C1 segment of cervical spinal cord (tissue), 14 donors: ENCODE measurements at places on chromosomes 3 and 15.

- no peak for DNase-seq
Measured at GRCh38 chr3:89803711-89804110, 696.3 kb downstream of the EPHA3 start.

- no peak for DNase-seq
Measured at GRCh38 chr3:111863942-111864694, 5.1 kb downstream of the PHLDB2 start.

DNA sequence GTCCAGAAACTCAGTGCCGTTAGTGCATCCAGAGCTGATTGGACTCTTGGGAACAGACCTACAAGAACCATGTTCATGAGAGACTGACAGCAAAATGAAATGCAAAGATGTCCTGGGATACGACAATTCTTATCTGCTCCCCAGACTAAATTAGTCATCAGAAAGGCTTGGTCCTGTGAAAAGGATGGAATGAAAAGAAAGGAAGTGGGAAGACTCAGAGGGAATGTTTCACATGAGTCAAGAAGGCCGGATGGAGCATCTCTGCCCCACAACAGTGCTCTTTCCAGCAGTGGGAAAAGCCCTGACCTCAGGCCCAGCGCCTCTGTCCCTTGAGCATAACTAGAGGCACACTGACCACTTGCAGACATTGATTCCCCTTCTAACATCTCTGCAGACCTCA, 39.3 kb upstream of the UACA start:
- DNase-seq = no peak

DNA sequence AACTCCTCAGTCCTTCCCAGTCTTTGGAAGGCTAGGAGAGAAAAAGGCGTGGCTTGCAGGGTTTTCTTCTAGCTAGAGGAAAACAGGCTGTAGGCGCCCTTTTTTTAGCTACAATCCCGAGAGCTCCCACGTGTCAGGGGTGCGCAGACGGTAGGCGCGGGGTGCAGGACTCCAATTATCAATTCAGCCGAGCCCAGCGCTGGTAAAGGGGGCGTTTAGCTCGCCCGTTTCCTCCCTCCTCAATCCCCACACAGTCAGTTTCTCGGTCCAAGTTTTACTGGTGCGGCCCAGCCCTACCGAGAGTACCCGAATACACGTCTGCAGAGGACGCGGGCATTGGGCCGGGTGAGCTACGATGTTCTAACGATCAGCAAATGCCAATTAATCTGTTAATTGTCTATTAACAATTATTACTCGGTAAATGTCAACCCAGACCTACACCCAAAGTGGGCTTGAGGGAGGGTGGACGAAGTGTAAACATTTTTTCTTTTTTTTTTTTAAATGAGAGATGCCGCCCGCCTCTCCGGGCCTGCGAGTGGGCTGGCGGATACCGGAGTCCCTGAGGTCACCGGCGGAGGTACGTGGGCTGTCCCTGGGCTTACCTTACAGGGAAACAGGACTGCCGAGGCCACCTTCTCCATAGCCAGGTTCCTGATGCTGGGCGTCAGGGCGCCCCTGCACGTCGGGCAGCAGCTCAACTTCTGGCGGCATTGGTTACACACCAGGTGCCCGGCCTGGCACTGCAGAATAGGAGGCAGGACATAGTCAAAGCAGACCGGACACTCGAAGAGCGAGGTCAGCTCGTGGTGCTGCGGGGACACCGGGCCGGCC, 923 bp downstream of the SIAH2 start:
- DNase-seq = peak; percentile 64

DNA sequence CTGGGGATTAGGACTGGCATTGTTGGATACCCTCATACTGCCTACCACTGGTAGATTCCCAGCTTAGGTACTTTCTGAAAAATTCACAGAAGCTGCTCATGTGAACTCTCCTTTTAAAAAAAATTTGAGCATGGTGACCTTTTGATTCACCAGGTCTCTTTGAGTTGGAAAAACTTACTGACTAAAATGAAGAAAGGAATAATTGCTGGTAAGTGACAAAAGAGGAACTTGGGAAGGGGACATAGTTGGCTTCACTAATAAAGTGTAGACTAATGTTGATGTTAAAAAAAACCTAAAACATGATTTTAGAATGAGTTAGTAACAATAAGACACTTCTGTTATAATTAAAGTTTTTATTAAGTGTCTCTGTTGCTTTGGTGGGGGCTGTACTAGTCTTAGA, 8.6 kb downstream of the VPS8 start:
- DNase-seq = no peak

DNA sequence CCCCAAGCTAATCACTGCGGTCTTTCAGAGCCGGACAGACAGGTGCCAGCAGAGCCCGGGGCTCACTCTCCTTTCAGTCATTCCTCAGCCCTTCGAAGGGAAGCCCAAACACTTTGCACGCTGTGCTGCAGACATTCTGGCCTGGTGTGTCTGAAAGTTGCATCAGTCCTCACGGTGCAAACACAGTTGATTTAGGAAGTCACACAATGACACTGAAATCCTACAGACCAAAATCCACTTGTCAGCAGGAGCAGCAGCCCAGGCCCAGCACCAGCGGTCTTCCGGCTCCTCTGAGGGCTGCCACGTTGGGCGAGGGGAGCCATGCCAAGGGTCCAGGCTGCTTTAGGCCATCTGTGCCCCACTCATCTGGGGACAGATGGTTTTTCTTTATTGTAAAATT, 61.6 kb downstream of the RGMA start:
- no peak for DNase-seq

GRCh38 chr3:188158731-188159310, 4.9 kb downstream of the LPP start:
- no peak for DNase-seq

DNA sequence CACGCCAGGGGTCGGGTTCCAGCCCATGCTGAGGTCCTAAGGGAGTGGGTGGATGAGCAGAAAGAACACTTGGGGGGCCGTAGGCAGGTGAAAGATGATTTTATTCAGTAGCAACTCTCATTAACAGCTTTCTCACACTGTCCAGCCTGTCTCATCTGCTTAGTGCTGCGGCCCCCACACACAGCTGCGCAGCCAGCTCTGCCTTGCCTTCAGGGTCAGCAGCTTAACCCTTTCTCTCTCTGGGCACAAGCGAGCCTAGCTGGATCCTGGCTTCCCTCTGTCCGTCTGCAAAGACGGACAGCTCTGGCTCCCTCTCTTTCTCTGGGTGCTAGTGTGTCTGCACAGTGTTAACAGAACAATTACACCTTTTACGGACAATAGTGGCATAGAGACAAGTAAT, 21.3 kb downstream of the NPAP1 start:
- DNase-seq = no peak

GRCh38 chr3:54344601-54345231, 222.4 kb downstream of the CACNA2D3 start:
- DNase-seq = no peak

GRCh38 chr3:2643606-2644005, 466.6 kb downstream of the IL5RA start:
- no peak for DNase-seq

DNA sequence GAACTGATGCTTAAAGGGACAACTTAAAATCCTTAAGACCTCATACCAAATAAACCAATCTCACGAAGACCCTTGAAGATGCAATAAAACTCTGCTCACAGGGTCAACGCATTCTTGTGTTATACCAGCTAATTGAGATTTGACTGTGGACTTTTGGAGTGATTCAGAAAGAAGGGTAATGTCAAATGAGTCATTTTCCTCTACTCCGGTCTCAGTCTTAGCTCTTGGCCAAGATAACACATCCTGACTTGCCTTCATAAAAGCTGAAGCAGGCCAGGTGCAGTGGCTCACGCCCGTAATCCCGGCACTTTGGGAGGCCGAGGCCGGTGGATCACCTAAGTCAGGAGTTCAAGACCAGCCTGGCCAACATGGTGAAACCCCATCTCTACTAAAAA, 3.8 kb downstream of the PKM start:
- DNase-seq = peak; percentile 26

DNA sequence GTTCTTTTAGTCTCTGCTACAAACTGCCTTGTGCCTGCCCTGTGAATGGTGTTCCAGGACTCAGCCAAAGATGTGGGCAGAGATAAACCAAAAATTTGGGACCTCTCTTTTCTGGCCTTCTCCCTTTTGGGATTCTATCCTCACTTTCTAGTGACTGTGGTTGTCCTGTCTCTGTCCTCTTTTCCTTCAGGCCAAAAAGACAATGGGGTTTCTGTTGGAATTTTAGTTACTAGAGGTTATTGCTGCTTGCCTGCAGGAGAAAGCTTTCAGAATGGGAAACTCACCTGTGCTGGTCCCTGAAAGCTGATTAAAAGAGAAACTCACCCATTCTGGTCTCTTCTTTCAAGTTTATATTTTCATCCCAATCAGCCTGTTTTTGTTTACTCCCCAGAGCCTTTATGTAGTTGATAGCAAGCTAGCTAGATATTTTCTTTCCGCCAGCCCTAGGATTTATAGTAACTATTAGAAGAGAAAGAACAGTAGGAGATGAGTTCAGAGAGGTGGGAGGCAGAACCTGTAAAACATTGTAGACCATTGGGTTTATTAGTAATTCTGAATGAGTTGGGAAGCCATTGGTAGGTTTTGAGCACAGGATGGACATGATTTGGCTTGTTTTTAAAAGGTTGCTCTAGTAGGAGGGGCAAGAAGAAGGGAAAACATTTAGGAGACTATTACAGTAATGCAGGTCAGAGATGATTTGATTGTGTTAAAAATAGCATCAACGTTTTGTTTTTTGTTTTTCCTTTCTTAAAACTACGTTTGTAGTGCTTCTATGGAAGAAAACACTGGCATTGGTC, 138.9 kb downstream of the TCF12 start:
- no peak for DNase-seq

- no peak for DNase-seq
Measured at GRCh38 chr15:66572146-66572545, 6.3 kb upstream of the LCTL start.

DNA sequence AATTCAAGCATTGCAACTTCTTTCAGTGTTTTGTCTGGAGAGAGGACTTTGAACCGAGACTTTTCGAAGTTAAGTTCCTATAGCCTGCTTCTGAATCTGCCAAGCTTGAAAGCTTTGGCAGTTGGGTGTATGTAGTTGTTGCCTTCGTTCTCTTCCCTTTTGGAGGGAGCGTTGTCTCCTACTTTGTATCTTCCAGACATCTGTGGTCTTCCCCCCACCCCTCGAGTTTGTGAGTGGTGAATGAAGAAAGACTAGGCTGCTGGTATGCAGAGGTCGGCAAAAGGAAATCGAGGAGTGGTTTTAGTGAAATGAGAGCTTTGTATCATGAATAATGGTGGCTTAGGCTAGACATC, 1.3 kb downstream of the CTNNB1 start:
- DNase-seq = peak; percentile 11

- no peak for DNase-seq
Measured at GRCh38 chr3:128252083-128252482, 98.8 kb downstream of the EEFSEC start.

- DNase-seq = no peak
Measured at GRCh38 chr3:69647511-69648110, 91.7 kb upstream of the MITF start.

GRCh38 chr15:68561901-68562300, 16.9 kb upstream of the CORO2B start:
- no peak for DNase-seq

DNA sequence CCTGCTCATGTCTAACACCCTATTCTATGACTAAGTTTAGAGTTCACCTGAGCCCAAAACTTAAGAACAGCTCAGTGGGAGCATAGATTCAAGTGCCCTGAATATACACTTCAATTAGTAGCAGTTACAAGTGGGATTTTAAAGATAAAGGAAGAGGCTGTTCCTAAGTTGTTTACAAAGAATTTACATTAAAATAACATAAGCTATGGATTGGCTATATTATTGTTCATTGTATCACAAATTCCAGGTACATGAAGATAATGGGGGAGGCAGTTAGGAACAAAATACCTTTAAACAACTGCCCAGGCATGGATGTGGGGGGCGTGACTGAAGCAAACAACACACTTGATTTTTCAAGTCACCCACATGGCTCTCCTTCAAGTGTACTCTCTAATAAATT, 52.7 kb downstream of the ROPN1B start:
- no peak for DNase-seq

GRCh38 chr3:124318656-124319055, 326.7 kb upstream of the ROPN1 start:
- no peak for DNase-seq

GRCh38 chr3:171620825-171621434, 160.7 kb upstream of the TNIK start:
- no peak for DNase-seq
